AG09319 (cell line): ENCODE measurements at places on chromosomes 2 and 18.

GRCh38 chr2:223649554-223650533 is 47.7 kb upstream of the SCG2 start:
- DNase-seq, result no peak

- no peak for DNase-seq
These were observed 136.5 kb downstream of the ZNF532 start for GRCh38 chr18:59001166-59001565.

- DNase-seq, result no peak
These were observed 119.2 kb downstream of the MAPK4 start for GRCh38 chr18:50679056-50679455.

GRCh38 chr2:228522977-228523376 is 341.5 kb upstream of the SPHKAP start:
- no peak for DNase-seq
